ENCODE measurements at places on chromosomes 7 and 10. TPM values are rescaled to one million over a fixed set of nuclear protein-coding genes. Genes with fewer than 3 reads are reported as not detected.
A peak's percentile ranks its signal among the peaks of the same experiment; 100 is the strongest.

DNA sequence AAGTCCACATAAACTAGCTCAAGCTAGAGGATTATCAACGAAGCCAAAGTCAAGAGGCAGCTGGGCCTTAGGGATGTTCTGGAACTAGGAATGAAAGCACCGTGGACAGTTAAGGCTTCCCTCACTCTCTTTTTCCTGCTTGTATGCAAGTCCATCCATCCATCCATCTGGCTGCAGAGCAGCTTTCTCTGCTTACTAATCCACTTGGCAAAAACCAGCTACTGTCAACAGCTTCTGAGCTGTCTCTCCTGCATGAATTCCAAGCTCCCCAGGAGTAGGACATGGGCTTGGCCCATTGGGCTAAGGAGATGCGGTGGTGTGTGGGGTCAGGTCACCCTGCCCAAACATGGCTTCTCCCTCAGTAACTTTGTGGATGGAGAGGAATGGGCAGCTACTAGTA lies 66.2 kb downstream of the NAMPT start:
- no peaks in the 10 kb centered on the region for H3K27me3 ChIP-seq
- no peak overlapping the region for H3K4me3 ChIP-seq
- H3K4me1 ChIP-seq, result peaks cover 58% of the 10 kb centered on the region
- DNase-seq, result no peak
- no peaks in the 10 kb centered on the region for H3K36me3 ChIP-seq

DNA sequence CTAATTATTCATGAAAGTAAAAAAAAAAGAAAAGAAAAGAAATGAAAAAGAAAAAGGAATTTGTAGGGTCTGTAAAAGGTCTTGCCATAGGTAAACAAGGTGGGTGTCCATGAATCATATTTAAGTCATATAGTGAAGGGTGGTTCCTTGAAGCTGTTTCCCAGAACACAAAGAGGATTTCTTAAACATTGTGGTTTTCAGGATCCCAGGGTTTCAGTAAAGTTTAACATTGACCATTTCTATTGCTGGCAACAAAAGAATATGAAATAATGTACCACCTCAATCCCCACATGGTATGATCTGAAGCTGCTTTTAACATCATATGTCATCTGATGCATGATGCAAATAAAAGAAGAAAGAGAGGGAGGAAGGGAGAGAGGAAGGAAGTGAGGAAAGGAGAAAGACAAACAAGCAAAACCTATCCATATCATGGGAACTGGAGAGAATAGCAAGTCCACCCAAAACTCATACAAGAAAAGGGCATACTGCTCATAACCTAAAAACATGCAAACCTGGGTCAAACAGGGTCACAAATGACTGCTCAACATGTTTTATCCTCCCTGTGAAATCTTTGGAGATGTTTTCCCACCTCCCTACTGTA lies 663.5 kb downstream of the SORCS1 start:
- H3K27me3 ChIP-seq, result no peaks in the 10 kb centered on the region
- no peak overlapping the region for H3K4me3 ChIP-seq
- no peaks in the 10 kb centered on the region for H3K4me1 ChIP-seq
- H3K27ac ChIP-seq, result no peak overlapping the region
- no peaks in the 10 kb centered on the region for H3K36me3 ChIP-seq

- H3K27ac ChIP-seq, result no peak overlapping the region
- H3K4me3 ChIP-seq, result no peak overlapping the region
- DNase-seq, result no peak
- H3K4me1 ChIP-seq, result no peaks in the 10 kb centered on the region
- no peaks in the 10 kb centered on the region for H3K36me3 ChIP-seq
- H3K27me3 ChIP-seq, result no peaks in the 10 kb centered on the region
These were observed 172.6 kb upstream of the CACNA2D1 start for GRCh38 chr7:82616059-82616728.

GRCh38 chr10:86851328-86852207 lies 95.1 kb downstream of the BMPR1A start:
- H3K27ac ChIP-seq, result peak overlapping the region; percentile 51
- no peak overlapping the region for H3K4me3 ChIP-seq
- no peaks in the 10 kb centered on the region for H3K36me3 ChIP-seq
- no peaks in the 10 kb centered on the region for H3K27me3 ChIP-seq
- peaks cover 24% of the 10 kb centered on the region for H3K4me1 ChIP-seq
- DNase-seq, result no peak

DNA sequence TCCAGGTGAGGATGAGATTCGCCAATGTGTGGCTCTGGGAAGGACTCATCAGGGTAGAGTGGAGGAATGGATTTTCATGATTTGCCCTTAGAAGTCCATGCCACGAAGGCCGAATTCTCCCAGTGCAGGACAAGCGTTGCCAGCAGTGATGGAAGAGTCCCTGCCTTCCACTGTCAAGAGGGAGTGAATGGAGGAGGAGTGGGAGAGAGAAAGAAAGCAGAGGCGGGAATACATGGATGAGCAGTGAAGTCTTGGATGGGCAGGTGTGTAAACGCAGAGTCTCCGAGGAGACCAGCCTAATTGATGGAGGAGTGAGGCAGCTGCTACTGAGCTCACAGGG lies 419.2 kb downstream of the GLRX3 start:
- H3K4me3 ChIP-seq, result no peak overlapping the region
- H3K27ac ChIP-seq, result no peak overlapping the region
- no peaks in the 10 kb centered on the region for H3K36me3 ChIP-seq
- no peak for DNase-seq
- no peaks in the 10 kb centered on the region for H3K4me1 ChIP-seq

- no peak for DNase-seq
- H3K36me3 ChIP-seq, result peaks cover 88% of the 10 kb centered on the region
- no peak overlapping the region for H3K4me3 ChIP-seq
- no peaks in the 10 kb centered on the region for H3K27me3 ChIP-seq
- no peak overlapping the region for H3K27ac ChIP-seq
These were observed 18.3 kb upstream of the BHLHA15 start for GRCh38 chr7:98192781-98193457.

DNA sequence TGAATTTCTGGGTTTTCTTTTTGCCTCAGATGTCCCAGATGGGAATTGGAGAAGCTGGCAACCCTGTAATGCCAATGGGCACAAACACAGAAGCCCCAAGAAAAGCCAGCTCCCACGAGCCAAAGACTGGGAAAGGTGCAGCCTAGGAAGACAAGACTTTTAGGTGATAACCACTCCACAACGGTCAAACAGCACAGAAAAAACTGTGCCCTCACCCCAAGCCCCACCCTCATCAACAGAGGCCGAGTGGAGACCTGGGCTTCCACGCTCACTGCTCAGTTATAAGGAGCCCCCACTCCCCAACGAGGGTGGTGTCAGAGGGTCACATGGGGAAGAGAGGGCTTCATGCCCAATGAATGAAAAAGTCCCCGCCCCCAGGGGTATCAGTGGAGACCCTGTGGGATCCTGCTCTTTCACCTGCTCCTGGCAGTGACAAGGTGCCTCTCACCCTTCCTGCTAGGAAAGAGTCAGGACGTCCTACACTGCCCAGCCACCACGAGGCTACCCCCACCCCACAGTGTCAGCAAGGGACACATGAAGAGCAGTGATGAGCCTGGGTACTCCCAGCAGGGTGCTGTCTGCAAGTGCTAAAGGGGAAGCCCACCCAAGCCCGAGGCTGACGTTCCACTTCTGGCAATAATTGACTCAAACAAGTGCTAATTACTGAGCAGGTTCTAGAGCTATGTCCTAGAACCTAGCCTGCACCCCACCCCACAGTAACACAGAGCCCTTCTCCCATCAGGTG lies 8.3 kb downstream of the TMEM273 start:
- H3K4me3 ChIP-seq, result no peak overlapping the region
- no peaks in the 10 kb centered on the region for H3K27me3 ChIP-seq
- no peaks in the 10 kb centered on the region for H3K36me3 ChIP-seq
- H3K27ac ChIP-seq, result peak overlapping the region; percentile 85
- DNase-seq, result no peak

DNA sequence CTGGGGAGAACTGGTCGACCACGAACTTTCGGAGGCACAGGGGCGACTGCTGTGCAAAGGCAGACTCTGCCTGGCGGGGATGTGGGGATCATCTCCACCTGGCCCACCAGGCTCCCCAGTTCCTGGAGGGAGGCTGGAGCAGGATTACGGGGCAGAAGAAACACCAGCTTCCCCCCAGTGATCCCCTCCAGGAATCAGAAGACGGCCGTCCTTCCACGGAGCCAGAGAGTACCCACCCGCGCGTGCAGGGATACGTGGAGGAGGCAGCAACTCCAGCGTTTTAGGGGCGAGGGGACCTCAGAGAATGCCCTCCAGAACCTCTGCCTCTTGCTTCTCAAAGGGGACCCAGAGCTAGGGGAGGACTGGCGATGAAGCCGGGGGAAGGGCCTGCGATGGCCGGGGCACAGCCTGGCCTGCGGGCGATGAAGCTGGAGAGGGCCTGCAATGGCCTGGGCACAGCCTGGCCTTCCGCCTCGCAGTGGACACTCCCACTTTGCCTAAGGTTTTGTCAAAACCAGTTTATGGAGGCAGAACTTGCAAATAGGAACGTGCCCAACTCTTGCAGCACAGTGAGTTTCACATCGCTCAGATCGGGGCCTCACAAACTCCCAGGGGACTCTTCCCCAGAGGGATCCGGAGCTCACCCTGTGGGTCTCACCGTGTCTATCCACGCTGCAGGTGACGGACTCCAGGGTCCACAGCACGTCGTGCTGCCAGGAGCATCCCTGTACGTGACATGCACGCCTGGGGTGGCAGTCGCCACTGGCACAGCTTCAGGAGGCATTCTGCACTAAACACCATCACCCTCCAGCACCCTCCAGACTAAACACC lies 77.9 kb upstream of the PDGFA start:
- H3K36me3 ChIP-seq, result peaks cover 4% of the 10 kb centered on the region
- no peak overlapping the region for H3K27ac ChIP-seq
- H3K27me3 ChIP-seq, result no peaks in the 10 kb centered on the region
- peaks cover 31% of the 10 kb centered on the region for H3K4me1 ChIP-seq

The ASAH2 gene
- not detected for total RNA-seq

The DPP6 gene
- total RNA-seq, result 0.25 TPM

The EVX1 gene
- total RNA-seq, result not detected

Measured in left ventricle myocardium inferior (tissue), 1 donor.